ENCODE measurements at places on chromosomes 3 and 15.

GRCh38 chr3:13011573-13012220, 61.5 kb downstream of the IQSEC1 start:
- DNase-seq: no peak

DNA sequence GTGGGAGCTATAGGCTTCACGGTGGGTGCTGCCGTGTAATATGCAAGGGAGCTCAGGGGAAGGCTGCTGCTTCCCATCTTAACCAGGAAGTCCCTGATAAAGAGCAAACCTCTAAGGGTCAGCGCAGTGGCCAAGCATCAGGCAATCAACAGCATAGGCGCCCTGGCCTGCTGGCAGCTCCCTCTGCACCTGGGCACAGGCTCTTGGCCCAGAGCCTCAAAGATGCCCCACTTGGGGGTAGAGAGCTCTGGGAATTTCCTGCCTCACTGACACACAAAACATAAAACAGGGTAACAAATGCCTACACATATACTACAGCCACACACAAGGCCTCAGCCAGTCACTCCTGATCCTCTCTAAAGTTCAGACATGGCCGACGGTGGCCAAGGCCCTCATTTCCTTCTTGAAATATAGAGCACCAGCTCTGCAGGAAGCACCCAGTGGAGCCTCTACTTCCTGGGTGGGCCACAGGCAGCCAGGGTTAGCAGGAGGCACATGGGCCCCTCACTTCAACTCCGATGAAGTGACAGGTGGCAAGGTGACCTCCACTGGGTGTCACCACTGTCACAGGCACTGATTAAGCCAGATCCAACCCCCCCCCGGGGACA, 20.5 kb downstream of the SLC41A3 start:
- no peak for DNase-seq

- DNase-seq: no peak
Measured at GRCh38 chr15:38627689-38628277, 63.2 kb upstream of the RASGRP1 start.

- DNase-seq: no peak
Measured at GRCh38 chr15:60479361-60480110, 594 bp upstream of the ICE2 start.

- DNase-seq: no peak
Measured at GRCh38 chr15:90189781-90190467, 11.2 kb upstream of the SEMA4B start.

DNA sequence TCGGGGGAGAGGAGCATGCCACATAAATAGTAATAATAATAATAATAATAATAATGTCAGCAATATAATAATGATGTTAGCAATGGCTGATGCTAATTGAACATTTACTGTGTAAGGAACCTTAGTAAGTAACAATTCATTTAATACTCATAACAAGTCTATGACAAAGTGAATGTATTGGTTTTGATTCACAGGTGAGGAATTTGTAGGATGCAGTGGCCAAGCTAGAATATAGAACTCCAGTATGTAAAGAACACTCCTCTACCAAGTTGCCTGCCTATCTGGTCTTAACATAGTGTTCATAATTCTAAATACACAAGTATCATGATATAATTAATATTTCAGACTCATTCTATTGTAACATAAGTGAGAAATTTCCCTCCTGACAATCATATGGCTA, 1016.5 kb downstream of the ROBO1 start:
- DNase-seq: no peak

DNA sequence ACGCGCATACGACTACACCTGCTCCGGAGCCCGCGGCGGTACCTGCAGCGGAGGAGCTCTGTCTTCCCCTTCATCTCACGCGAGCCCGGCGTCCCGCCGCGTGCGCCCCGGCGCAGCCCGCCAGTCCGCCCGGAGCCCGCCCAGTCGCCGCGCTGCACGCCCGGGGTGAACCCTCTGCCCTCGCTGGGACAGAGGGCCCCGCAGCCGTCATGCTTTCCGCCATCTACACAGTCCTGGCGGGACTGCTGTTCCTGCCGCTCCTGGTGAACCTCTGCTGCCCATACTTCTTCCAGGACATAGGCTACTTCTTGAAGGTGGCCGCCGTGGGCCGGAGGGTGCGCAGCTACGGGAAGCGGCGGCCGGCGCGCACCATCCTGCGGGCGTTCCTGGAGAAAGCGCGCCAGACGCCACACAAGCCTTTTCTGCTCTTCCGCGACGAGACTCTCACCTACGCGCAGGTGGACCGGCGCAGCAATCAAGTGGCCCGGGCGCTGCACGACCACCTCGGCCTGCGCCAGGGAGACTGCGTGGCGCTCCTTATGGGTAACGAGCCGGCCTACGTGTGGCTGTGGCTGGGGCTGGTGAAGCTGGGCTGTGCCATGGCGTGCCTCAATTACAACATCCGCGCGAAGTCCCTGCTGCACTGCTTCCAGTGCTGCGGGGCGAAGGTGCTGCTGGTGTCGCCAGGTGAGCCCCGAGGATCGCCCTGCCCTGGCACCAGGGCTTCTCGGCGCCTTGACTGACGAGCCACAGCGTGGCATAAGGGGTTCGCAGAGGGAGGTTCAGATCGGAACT, 420 bp downstream of the SLC27A2 start:
- peak; percentile 70 for DNase-seq

DNA sequence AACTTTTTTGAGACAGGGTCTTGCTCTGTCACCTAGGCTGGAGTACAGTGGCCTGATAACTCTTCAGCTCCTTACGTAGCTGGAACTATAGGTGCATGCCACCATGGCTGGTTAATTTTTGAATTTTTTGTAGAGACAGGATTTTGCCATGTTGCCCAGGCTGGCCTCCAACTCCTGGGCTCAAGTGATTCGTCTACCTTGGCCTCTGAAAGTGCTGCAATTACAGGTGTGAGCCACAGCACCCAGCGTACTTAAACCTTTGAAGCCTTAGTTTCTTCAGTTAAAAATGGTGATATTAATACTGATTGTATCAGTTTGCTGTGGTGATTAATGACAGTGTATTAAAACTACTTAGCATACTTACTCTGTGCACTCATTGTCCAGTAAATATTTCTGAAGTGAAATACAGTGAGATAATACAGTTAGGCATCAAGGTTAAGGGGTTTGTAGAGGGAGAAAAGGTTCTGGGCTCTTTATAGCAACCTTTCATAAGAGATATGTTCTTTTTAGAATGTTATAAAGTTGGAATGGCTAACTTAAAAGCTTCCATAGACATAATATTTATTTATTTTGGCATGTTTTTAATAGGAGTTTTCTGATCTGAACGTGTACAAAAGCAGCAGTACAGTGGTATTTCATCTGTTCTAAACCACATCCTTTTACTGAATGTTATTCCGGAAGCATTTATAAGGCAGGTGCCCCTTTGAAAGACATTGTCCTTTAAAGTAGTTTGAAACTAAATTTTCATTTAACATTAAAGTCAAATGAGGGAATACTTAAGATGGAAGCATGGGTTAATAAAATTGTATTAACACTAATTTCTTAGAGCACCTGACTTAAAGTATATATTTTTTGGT, 23.6 kb downstream of the NCK1 start:
- no peak for DNase-seq

DNA sequence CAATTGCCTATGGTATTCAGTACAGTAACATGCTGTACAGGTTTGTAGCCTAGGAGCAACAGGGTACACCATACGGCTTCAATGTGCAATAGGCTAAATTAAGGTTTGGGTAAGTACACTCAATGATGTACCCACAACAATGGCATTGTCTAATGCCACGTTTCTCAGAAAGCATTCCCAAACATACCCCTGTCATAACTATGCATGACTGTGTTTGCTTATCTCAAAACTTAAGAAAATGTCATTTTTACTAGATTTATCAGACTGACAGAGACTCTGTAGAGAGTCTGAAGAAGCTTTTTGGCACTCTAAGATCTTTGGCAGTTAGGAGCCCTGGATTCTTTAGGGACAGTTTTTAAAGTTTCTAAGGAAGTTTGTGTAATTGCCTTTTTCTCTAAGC, 59.9 kb downstream of the MECOM start:
- DNase-seq: no peak

DNA sequence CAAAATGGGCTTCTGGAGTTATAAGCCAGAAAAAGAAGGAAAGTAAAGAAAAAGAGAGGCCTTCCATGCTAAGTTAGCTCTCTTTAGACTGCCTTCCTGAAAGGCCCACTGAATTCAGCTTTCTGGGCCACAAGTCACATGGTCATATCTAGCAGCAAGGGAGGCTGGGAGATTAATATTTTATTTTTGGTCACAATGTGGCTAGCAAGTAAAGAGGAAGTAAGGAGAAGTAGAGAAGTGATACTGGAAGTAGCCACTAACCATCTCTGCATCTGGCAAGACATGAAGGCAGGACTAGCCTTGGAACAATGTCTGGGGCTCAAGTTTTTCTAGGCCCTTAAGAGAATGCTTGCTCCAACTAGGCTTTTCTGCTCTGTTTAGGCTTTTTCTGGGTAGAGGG, 81.8 kb upstream of the UBE2E1 start:
- no peak for DNase-seq

GRCh38 chr3:187849016-187849654, 103.9 kb upstream of the BCL6 start:
- DNase-seq: no peak

GRCh38 chr3:69695933-69696332, 43.3 kb upstream of the MITF start:
- DNase-seq: no peak

DNA sequence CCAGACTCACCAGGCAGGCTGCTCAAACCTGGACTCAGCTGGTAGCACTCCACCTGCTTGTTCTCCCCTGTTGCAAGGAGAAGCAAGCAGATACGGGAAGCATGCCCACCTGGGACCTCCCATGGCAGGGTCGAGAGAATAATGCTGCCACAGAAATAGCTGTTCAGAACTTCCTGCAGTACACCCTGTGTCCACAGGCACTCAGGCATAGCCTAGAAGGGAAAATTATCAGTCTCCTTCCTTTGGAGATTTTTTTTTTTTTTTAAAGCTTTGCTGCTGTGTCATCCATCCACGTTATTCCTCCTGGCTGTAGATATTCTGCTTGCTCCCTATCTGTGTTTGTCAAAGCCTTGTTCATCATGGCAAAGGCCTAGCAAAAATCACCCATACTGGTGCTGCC, 32.7 kb upstream of the RPS17 start:
- no peak for DNase-seq

DNA sequence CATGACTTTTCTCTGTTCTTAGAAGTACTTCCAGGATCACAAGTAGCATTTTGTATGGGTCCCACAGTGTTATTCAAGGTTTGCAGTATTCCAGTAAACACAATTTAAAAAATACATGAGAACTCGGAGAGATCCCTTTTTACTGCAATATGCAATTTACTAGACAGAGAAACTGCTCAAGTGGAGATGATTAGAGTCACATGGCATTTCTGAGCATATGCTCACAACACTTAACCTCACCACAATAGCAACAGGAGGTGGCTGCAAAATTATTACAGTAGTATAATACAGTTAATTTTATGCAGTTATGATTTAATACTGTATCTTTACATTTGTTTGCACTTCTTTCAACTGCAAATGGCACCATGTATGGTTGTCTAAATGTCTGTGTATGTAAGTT, 87.5 kb downstream of the PIK3CB start:
- peak; percentile 36 for DNase-seq

- DNase-seq: peak; percentile 88
Measured at GRCh38 chr3:14925729-14926591, 21.4 kb upstream of the NR2C2 start.

DNA sequence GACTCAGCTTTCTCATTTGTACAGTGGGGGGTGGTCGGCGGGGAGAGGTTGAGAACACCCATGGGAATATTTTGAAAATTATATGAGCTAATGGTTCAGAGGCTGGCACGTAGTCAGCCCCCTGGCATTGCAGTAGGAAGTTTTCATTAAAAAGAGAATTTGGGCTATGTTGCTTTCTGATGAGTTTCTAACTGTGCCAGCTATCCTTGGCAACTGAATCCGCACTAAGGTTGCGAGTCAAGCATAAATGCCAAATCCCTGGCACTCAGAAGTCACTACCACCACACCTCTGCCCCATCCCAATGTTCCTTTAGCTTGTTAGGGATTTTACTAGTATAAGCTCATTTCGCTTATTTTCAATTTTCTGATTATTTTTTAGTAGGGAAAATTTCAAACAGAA, 91.6 kb downstream of the DNASE1L3 start:
- DNase-seq: no peak

- DNase-seq: no peak
Measured at GRCh38 chr3:185728630-185729336, 96.1 kb downstream of the IGF2BP2 start.

GRCh38 chr3:67064105-67064504, 66.0 kb downstream of the KBTBD8 start:
- no peak for DNase-seq

- peak; percentile 27 for DNase-seq
Measured at GRCh38 chr3:66107855-66108254, 69.1 kb upstream of the MAGI1 start.

DNA sequence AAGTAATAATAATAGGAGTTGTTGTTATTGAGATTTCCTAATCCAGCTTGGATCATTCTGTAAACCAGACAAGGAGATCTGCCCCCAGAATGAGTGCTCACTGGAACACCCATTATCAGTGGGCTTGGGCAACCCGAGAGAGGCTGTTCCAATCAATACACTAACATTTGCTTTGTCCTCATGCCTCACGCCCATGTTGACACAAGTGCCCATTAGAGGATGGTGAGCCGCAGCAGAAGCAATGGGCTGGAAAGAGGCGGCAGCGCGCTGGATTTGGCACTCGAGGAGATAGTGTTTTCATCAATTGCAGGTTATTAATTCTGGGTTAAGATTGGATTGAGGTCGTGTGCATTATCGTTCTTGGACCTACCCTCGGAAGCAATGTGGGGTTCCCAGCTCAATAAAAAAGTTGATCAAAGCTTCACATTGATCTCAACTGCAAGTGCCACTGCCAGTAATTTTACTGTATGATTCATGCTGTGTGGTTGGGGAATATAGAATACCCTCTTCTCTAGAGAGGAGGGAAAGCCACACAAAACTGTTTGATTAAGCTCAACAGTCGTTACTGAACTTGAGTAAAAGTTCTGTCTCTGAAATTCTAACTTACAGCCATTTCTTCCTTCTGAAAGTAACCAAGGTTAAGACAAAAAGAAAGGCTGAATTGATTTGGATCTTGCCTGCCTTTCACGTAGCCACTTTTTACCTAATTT, 15.7 kb downstream of the LYZL4 start:
- DNase-seq: peak; percentile 26

GRCh38 chr15:88917760-88918159, 4.6 kb upstream of the MFGE8 start:
- no peak for DNase-seq

DNA sequence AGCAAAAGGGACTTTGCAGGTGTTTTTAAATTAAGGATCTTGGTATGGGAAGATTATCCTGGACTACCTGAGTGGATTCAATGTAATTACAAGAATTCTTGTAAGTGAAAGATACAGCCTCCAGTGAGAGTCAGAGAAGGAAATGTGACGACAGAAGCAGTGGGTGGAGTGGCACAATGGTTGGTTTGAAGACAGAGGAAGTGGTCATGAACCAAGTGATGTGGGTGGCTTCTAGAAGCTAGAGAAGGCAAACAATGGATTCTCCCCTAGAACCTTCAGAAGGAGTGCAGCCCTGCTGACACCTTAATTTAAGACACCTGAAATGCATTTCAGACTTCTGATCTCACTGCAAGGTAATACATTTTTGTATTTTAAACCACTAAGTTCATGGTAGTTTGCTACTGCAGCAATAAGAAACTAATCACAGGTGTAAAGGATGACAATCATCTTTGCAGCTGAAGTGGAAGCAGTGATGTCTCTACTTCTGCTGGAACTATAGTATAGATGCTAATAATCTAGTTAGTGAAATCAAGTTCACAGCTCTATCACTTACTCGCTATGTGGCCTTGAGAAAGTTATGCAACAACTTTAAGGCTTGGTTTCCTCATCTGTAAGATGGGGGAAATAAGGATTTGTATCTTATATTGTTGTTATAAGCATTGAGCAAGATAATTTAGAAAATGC, 403.4 kb upstream of the SUCLG2 start:
- no peak for DNase-seq

- no peak for DNase-seq
Measured at GRCh38 chr3:137926991-137927390, 83.0 kb upstream of the CLDN18 start.

Measured in eye (tissue), 1 donor.